GM06990 (cell line): ENCODE measurements at places on chromosomes 1 and 21.

- DNase-seq: no peak
Observed at GRCh38 chr21:36710729-36711048, 11.8 kb downstream of the SIM2 start.

- no peak for DNase-seq
Observed at GRCh38 chr1:229161740-229162139, 109.2 kb upstream of the RAB4A start.

- DNase-seq: no peak
Observed at GRCh38 chr1:101338714-101339430, 102.1 kb downstream of the S1PR1 start.

DNA sequence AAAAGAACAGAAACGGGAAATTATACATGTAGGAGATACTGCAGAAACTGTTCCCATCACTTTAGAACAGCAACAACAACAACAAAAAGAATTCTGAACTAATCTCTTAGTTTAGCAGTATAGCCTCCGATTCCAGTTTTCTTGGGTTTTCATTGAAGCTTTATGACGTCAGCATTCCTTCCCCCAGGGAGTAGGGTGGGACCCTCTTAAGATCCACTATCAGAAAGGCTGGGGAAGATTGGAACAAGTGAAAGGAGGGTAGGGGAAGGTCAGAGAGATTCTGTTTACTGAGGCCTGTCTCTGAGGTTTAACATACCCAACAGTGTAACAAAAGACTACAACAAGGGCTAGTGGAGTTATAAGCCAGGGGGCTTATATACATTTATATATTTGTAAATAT lies 121.4 kb upstream of the OLFM3 start:
- no peak for DNase-seq

DNA sequence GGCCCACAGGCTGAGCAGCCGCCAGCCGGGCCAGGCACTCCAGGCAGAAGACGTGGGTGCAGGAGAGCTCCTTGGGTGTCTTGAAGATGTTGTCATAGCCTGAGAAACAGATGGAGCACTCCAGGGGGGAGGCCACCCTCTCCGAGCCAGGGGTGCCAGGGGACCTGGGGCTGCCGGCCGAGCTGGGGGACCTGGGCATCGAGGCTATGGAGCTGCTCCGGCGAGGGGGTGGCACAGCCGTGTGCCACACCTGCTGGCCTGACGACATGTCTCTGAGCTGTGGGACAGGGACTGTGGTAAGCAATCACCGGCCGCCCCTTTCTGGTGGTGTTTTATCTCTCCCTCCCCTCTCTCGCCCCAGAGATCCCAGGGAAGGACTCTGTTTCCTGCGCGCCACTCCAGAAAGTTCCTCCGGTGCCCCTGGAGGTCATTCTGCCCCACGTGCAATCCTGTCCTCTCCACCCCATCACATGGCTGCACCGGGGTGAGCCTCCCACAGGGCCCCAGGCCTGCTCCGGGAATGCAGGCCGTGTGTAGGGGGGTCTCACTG lies 1.7 kb downstream of the RNF223 start:
- DNase-seq: no peak

DNA sequence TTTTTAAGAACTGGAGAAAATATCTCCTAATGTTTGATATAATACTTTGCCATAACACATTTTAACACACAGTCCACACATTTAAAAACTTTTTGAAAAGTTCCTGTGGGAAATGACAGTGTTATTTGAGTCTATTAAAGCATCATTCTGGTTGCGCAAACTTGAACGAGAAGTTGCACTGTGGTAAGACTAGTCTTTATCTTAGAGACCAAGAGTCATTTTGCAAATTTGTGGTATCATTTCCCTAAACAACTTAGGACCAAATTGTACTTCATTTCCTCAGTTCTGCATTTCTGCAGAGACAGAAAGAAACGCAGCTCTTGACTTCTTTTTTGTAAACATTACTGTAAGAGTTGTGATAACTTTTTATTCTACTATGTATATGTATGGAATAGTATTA lies at the start of gene RGS18:
TSS of gene RGS18 (plus strand) at position 282 of the 400 bp plus-strand sequence. CDS start 176 bp downstream, outside the sequence.
- no peak for DNase-seq

GRCh38 chr1:147853391-147853790 lies 49.2 kb upstream of the GJA8 start:
- DNase-seq: no peak
